Peyer's patch (tissue), 4 donors: ENCODE measurements at places on chromosomes 4 and X. TPM values are rescaled to one million over a fixed set of nuclear protein-coding genes. Genes with fewer than 3 reads are reported as not detected.

DNA sequence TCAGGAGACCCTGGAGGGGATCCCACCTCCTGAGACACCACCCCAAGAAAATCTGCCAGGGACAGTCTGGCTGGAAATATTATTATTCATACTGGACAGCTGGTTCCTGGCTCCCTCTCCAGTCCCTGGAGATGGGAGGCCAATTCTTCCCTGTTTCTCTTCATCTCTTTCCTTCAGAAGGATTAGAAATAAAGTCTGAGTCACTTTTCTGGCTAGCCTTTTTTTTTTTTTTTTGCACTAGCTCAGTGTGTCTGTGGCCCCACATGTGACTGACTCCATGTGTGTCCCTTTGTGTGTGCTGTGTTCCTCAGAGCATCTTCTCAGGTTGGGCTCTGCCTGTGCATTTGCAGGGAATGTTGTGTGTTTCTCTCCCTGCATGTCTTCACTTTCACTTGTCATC, 1.8 kb upstream of the FRMPD3 start:
- H3K27me3 ChIP-seq = no peaks in the 10 kb centered on the region
- H3K27ac ChIP-seq = no peak overlapping the region
- no peak overlapping the region for H3K4me3 ChIP-seq
- H3K36me3 ChIP-seq = no peaks in the 10 kb centered on the region
- no peak for DNase-seq

DNA sequence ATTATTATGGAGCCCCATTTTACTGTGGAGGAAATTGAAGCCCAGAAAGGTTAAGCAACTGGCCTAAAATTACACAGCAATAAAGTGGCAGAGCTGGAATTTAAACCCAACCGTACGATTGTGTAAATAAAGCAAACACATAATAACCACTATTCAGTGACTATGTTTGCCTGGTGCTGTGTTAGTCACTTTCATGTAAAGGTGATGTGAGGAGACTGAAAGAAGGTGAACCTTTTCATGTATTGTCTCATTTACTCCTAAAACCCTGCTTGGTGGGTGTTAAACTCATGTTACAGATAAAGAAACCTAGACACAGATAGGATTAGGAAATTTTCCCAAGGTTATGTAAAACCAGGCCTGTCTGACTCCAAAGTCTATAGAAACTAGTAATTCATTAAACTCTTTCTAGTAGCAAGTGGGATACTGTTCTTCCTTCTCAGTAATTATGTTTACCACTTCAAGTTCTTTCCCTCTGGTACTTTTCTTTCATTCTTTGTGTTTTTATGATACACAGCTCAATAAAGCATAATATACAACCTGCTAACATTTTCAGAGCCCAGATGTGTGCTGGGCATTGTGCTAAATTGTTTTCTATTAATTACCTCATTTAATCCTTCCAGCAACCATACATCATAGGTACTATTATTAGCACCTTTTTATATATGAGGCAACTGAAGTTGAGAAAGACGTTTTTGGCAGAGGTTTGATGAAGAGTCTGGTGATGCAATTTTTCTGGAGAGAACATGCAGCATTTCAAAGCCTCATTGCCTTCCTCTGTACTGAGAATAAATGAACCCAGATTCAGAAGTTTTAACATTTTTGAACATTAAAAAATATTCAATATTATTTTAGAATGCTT, 202.7 kb downstream of the SPRY1 start:
- H3K27me3 ChIP-seq = no peaks in the 10 kb centered on the region
- peaks cover 4% of the 10 kb centered on the region for H3K4me1 ChIP-seq
- H3K4me3 ChIP-seq = no peak overlapping the region
- no peak for DNase-seq
- H3K36me3 ChIP-seq = no peaks in the 10 kb centered on the region

GRCh38 chr4:30714408-30715031, 5.6 kb upstream of the PCDH7 start:
- no peaks in the 10 kb centered on the region for H3K36me3 ChIP-seq
- H3K27ac ChIP-seq = no peak overlapping the region
- DNase-seq = no peak
- no peaks in the 10 kb centered on the region for H3K27me3 ChIP-seq
- H3K4me1 ChIP-seq = no peaks in the 10 kb centered on the region
- no peak overlapping the region for H3K4me3 ChIP-seq

- H3K27ac ChIP-seq = no peak overlapping the region
- H3K27me3 ChIP-seq = no peaks in the 10 kb centered on the region
- no peak overlapping the region for H3K4me3 ChIP-seq
- H3K36me3 ChIP-seq = no peaks in the 10 kb centered on the region
- no peaks in the 10 kb centered on the region for H3K4me1 ChIP-seq
- DNase-seq = no peak
Observed at GRCh38 chrX:150074175-150074574, 135.9 kb upstream of the EOLA2 start.

GRCh38 chrX:94401426-94401825, 727.4 kb downstream of the FAM133A start:
- H3K27ac ChIP-seq = no peak overlapping the region
- no peak overlapping the region for H3K4me3 ChIP-seq
- no peaks in the 10 kb centered on the region for H3K27me3 ChIP-seq
- H3K36me3 ChIP-seq = no peaks in the 10 kb centered on the region
- DNase-seq = no peak

DNA sequence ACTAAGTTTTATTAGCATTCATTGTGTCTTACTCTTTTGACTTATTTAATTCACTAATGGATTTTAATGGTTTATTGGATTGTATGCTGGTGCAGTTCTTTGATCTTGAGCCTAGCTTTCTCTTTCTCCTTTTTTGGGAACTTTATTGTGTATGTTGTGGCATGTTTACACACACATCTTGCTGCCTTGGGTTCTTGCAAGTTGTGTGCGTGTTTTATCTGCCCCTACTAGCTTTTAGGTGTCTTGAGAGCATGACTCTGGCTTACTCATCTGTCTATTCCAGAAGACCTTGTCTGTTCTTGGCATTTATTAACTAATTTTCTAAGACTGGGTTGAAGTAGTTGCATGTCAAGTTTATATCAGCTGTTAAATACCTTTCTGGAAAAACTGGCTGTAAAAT, 2.7 kb downstream of the TMEM165 start:
- no peak for DNase-seq
- H3K27ac ChIP-seq = peak overlapping the region; percentile 96
- H3K4me3 ChIP-seq = peak overlapping the region; percentile 91
- peaks cover 9% of the 10 kb centered on the region for H3K36me3 ChIP-seq
- peaks cover 37% of the 10 kb centered on the region for H3K4me1 ChIP-seq
- H3K27me3 ChIP-seq = no peaks in the 10 kb centered on the region

DNA sequence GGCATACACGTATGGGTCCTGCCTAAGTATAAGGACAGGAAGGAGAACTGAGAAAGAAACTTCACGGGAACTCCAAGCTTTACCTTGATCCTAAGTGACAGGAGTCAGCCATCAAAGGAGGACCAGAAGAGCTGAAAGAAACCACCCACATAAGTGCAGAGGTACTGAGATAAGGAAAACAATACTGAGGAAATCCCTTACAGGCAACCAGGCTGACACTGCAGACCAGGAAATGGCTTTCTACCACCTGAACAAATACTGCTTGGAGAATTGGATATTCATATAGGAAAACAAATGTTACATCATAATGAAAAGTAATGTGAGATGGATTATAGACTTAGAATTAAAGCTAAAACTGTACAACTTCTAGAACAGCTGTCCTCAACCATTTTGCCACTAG, 127.0 kb downstream of the IL15 start:
- no peaks in the 10 kb centered on the region for H3K36me3 ChIP-seq
- no peak for DNase-seq
- H3K27me3 ChIP-seq = no peaks in the 10 kb centered on the region
- H3K4me1 ChIP-seq = no peaks in the 10 kb centered on the region
- H3K4me3 ChIP-seq = no peak overlapping the region
- no peak overlapping the region for H3K27ac ChIP-seq

DNA sequence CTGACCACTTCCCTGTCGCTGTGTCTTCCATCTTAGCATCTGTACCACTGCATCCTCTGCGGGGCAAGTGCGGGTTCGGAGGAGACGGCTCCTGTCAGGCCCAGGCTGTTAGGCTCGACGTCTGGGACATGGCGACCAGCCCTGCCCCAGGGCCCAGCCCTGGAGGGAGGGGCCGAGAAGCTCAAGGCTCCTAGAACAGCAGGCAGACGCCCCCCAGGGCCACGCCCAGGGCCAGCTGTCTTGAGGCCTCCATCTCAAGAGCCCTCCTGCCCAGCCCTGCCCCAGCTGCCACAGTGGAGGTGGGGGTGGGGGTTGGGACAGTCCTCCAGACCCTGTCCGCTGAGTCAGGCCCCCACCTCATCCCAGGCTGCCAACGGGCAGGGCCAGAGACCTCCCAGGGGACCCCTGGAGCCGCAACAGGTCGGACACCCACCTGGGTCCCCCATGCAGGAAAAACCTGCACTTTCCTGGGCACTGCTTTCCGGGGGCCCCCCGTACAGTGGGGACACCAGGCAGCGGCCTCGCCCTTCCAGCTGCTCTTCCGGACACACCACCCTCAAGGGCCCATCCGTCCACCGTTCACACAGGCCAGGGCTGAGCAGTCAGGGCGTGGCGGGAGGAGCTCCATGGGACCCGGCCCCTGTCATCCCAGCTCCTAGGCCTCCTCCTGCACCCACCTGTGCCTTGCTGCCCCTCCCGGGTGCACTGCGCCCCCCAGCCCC, 83.1 kb downstream of the FAM53A start:
- no peak for DNase-seq
- no peaks in the 10 kb centered on the region for H3K4me1 ChIP-seq
- H3K27me3 ChIP-seq = no peaks in the 10 kb centered on the region
- H3K4me3 ChIP-seq = no peak overlapping the region
- no peak overlapping the region for H3K27ac ChIP-seq
- H3K36me3 ChIP-seq = no peaks in the 10 kb centered on the region

GRCh38 chr4:11623726-11624037, 195.0 kb upstream of the HS3ST1 start:
- H3K36me3 ChIP-seq = no peaks in the 10 kb centered on the region
- no peaks in the 10 kb centered on the region for H3K27me3 ChIP-seq
- DNase-seq = peak; percentile 80
- H3K27ac ChIP-seq = no peak overlapping the region

DNA sequence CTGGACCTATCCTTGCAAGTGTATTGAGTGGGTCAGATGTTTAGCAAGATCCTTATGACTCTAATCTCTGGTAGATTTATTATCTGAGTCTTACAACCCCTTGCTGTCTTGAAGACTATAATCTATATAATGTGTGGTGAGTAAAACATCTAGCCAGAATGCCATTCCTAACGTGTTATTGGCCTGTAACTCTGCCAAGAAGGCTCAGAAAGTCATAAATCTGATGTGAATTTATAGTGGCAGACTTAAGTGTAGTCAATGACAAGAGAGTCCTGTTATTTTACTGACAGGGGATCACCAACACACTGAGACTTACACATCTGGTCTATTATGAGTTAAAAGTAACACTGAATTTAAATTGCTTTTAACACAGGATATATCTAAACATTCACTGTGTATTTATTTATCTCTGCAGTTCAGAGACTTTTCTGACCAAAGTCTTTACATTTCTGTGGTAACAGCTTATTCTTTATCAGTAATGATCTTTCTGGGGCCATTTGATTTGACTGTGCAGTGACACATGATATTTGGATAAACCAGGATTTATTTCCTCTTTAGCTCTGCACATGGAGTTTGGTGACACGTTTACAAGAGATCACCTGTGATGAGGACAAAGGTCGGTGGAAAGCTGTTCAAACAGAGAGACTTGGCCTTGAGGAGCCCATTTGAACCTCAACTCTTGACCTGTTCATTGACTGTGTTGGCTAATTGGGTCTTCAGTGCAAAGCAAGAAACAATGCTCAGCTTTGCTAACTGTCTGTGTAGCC, 415.8 kb downstream of the STIM2 start:
- H3K4me1 ChIP-seq = no peaks in the 10 kb centered on the region
- no peaks in the 10 kb centered on the region for H3K36me3 ChIP-seq
- H3K27ac ChIP-seq = no peak overlapping the region
- DNase-seq = no peak

DNA sequence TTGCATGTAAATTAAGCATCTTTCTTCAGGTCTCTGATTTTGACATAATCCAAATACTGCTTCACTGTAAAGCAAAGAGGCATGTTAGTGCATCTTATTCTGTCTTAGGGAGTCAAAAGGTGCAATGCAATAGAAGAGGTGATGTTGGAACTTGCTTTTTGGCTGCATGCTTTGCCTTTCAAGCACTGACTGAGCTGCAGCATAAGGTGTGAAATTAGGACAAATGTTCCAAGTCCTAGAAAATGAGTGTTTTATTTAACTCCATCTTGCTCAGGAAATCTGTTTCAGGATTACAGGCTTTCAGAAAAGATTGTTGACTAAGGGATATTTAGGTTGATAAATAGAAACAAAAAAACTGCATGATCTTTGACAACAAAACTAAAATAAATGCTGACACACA, 30.8 kb downstream of the NAA11 start:
- no peaks in the 10 kb centered on the region for H3K27me3 ChIP-seq
- no peak for DNase-seq
- no peak overlapping the region for H3K27ac ChIP-seq
- no peaks in the 10 kb centered on the region for H3K4me1 ChIP-seq
- H3K4me3 ChIP-seq = no peak overlapping the region

DNA sequence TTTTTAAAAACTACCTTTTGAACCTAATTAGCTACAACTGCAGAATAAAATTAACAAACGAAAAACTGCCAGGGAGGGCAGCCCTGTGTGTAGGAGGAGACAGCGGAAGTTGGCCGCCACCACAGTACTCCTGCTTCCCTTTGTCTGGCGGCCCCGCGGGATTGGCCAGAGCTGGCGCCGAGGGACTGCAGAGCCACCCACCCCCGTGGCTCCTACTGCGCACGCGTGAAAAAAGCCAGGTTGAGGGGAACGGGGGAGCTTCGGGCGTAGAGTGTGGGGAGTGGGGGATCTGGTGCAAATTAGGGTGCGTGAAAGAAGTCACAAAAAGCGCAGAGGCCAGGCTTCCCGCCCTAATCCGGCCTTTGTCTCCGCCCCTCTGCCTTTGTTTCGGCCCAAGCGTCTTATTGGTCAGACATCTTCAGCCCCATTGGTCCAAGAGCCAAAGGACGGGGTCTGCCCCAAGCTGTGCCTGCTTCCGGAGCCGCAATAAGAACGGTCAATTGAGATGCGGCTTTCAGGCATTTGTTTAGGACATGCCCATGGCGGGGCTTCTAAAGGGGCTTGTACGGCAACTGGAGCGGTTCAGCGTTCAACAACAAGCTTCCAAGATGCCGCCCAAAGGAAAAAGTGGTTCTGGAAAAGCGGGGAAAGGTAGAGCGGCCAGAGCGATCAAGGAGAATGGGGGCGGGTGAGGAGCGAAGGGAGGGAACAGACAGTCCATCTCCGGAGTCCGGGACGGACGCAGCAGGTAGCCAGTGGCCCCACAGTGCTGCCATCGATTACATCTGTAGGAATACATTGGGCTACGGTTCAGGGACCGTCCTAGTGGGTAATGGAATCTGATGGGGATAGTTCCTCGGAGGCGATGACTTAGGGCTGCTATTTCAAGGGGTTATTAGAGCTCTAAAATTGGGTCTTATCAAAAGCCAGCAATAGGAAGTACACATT, at the start of gene PIN4:
Gene PIN4 (plus strand): TSS at position 580 of the 948 bp plus-strand sequence. CDS start 29 bp downstream, at position 609.
- H3K27ac ChIP-seq = peak within 1 kb of the TSS; percentile 81
- no peaks in the 10 kb centered on the region for H3K27me3 ChIP-seq
- DNase-seq = peak; percentile 94
- H3K4me3 ChIP-seq = peak within 1 kb of the TSS; percentile 54

The FATE1 gene
- total RNA-seq = not detected

The ABLIM2 gene
- total RNA-seq = 9.0 TPM

The GAGE12E gene
- total RNA-seq = not detected

The CACNA1F gene
- 1.7 TPM for total RNA-seq

The CT45A2 gene
- total RNA-seq = not detected

The MAGEC1 gene
- not detected for total RNA-seq

The CRMP1 gene
- total RNA-seq = 1.5 TPM

The F11 gene
- total RNA-seq = not detected
